ENCODE measurements at places on chromosomes 5 and 9.

DNA sequence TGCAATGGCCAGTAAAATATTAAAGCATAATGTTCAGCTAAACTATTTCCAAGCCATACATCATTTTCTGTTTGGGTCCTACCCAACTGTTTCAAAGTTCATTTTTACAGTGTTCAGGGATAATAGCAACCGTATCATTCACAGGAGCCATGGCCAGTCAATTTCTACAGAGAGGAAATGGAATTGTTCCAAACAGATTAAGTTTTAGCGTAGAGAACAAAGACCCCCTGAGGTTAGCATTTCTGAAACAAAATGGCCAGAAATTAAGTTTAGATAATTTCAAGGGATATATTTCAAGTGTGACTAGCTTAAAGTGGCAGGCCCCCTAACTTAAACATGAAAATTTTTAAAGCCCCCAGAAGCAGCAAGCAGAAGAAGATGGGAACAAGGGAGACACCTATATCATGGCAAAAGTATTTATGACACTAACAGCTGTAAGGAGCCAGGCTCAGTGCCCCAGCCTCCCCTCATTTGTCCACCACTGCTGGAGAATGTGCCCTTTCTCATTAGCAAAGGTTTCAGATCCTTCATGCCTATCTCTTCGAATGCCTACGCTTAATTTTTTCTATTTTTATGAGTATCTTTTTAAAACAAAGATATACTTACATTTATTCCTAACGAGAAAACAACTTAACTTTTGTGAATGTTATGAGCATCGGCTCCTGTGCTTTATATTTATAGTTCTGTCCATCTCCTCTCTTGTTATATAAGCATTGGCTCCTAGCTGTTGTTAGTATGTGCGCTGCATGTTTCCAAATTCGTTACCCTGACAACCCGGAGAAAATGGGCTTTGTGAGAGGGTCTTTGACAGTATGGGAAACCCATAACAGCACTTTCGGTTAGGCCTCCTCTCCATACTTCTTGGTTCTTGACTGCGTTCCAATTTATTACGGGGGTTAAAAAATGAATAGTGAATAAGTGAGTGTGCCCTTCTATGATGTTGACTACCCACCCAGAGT is 116.3 kb downstream of the MED27 start:
- DNase-seq, result no peak

DNA sequence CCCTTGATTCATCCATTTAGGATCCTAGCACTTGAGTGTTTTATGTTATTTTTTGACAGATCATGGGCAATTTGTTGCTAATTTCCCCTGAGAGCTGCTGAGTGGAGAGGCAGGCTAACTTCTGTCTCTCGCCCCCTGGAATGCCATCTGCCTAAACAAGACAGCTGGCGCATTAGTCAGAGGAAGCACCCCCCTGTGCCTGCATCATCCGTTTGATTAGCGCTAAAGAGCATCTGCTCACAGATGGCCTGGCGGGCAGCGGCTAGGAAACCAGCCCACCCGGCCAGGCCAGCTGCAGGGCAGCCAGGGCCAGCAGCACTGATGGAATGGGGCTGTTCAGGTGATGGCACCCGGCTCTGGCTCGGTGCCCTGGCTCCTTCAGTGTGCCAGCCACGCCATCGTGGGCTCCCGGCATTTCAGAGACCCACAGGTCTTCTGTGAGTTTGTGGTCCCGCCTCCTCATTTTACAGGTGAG is 22.9 kb upstream of the ASS1 start:
- peak; percentile 59 for DNase-seq

GRCh38 chr5:41232797-41233196 is 19.5 kb upstream of the C6 start:
- DNase-seq, result no peak

DNA sequence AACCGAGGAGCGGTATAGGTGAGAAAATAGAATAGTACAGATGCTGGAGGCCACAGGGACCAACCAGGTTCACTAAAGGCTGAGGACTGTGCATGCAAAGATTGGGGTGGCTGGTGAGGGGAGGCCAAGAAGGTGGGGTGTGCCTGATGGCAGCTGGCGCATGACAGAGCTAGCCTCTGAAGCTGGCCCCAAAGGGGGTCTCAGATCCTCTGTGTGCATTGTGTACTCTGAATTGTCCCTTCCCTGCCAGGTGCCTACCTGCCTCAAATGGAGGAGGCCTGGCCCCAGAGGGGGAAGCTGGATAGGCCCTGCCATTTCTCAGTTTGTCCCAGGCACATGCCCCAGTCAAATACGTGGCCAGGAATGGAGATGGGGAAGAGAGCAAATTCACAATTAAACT is 63.1 kb downstream of the CRB2 start:
- no peak for DNase-seq

DNA sequence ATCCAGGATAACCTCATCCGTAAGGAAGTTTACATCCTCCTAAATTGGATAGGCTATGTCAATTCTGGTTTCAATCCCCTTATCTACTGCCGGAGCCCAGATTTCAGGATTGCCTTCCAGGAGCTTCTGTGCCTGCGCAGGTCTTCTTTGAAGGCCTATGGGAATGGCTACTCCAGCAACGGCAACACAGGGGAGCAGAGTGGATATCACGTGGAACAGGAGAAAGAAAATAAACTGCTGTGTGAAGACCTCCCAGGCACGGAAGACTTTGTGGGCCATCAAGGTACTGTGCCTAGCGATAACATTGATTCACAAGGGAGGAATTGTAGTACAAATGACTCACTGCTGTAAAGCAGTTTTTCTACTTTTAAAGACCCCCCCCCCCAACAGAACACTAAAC is 1.3 kb downstream of the ADRB2 start:
- DNase-seq, result no peak

- no peak for DNase-seq
Observed at GRCh38 chr5:179162351-179163235, 102.4 kb downstream of the ZNF354C start.

- no peak for DNase-seq
Observed at GRCh38 chr5:102589661-102590060, 90.9 kb upstream of the SLCO6A1 start.

- no peak for DNase-seq
Observed at GRCh38 chr5:172768573-172769341, 2.2 kb downstream of the DUSP1 start.

- no peak for DNase-seq
Observed at GRCh38 chr5:178363501-178364325, 131.1 kb upstream of the PHYKPL start.

GRCh38 chr5:93794954-93795353 is 53.6 kb upstream of the POU5F2 start:
- no peak for DNase-seq

DNA sequence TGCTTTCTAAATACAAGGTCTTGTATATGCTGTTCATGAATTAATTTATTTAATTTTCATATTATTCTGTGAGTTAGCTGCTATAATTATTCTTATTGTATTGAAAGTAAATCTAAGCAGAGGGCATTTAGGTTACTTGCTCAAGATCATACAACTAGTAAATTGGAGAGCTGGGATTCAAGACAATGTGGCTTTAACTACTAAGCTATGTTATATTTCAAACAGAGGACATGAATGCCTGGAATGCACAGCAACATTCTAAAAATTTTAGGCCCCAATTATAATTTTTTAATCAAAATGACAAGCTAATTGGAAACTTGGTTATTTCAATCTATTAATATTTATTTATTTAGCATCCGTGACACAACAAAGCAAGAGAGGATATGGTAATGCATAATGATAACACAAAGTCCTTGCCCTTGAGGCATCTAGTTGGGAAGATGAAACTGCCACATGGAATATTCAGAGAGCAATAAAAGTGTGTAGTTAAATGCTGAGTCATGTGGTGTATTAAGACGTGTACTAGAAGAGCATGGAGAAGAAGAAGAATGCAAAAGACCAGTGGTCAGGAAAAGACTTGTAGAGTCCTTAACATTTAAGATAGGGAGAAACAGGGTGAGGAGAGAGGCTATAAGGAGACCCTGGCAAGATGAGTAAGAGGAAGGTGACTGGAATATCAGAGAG is 24.4 kb downstream of the CTXN3 start:
- no peak for DNase-seq

GRCh38 chr5:41617843-41618515 is 107.6 kb upstream of the PLCXD3 start:
- DNase-seq, result no peak

GRCh38 chr5:80704221-80704620 is 49.4 kb upstream of the DHFR start:
- no peak for DNase-seq

DNA sequence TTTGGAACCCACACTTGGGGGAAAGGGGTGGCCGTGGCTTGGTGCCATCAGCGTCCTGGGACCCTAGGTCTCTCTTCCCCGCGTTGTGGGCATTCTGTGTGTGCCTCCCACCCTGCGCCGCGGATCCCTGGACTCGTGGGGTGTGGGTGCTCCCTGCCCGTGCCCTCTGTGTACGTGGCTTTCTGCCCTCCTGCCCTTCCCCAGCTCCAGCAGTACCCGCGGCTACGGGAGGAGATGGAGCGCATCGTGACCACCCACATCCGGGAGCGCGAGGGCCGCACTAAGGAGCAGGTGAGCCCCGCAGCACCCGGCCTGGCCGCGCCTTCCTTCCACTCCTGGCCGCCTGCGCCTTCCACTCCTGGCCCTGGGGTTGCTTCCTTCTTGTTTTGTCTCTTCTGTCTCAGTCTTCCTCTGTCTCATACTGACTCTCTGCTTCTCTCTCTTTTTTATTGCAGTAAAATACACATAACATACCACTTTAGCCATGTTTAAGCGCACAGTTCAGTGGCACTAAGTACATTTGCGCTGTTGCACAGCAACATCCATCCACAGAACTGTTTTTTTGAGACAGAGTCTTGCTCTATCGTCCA is 30.7 kb downstream of the DNM1 start:
- DNase-seq, result no peak

GRCh38 chr5:158450751-158451171 is 591.8 kb upstream of the CLINT1 start:
- no peak for DNase-seq

DNA sequence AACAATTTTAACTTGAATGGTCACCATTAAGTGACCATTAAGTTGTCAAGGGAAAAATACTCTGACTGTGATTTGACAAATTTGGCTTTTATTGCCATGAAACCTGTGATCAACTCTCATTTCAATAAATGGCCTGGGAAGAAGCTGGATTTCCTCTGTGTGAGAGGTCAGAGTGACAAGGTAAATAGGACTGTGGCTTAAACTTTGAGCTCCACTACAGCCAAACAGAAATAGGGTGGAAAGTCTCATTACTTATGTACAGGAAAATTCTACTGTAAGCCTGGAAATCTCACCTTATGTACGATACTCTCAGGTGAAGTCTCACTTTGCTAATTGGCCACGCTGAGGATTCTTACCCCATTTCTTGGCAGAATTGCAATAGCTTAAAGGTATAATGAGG is 67.3 kb downstream of the NPR3 start:
- DNase-seq, result no peak

DNA sequence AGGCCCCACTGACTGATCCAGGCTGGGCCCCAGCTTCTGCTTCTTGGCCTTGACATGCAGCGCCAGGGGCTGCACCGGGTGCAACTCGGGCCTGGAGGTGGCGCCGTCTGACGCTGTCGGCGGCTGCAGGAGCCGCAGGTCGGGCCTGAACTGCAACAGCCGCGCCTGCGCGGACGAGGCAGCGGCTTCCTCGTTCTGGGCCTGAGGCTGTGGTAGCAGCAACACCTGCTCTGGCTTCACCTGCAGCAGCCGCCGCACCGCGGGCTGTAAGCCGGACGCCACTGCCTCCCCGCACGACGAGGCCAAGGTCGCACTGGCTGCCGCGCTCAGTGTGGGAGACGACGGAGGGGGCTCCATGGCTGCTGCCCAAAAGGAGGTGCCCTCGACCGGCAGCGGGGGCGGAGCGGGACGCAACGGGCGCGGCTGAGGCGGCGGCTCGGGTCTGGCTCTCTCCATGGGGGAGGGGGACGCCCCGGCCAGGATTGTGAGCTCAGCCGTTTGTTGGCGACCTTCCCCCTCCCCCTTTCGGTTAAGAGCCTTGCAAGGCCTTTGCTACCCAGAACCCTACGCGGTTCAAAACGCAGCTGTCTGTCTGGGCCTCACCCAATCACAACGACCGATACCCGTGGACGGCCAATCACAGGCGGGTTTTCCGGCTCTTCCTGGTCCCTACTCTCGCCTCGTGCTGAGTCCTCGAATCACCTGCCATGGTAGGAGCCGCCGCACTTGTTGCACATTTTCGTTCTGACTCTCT is 438 bp downstream of the SOX30 start:
- DNase-seq, result no peak

DNA sequence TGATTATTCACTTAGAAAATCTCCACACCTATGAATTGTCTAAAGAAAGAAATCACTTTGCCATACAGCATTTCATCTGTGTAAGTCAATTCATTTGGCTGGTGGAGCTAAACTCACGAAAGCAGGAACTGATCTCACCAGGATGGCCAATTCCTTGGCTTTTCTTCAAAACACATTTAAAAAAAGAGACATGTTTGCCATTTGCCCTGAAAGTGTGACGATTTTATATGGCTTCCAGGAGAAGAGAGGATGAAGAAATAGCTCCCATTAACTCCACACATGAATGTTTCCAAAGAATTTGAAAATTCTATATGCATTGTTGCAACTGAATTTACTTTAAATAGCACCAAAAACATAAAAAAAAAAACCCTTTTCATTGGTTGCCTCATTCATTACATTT is 334.7 kb downstream of the DMRT2 start:
- DNase-seq, result no peak

DNA sequence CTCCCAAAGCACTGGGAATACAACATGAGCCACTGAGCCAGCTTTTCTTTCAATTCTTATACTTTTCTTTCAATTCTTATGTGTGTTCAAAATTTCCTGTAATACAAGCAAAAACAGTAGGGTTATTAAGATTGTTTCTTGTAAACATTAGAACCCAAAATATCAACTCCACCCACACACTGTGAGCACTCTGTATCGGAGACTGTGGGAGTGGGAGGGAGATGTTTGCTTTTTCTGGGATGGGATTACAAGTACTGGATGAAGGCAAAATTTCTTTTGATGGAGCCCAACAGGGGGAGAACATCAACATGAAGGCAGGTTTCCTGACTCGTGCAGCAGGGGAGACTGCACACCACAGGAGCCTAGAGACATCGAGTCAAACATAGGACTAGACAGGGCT is 4.7 kb upstream of the CFAP90 start:
- no peak for DNase-seq

GRCh38 chr5:156680831-156681230 is 169.3 kb upstream of the PPP1R2B start:
- DNase-seq, result no peak

DNA sequence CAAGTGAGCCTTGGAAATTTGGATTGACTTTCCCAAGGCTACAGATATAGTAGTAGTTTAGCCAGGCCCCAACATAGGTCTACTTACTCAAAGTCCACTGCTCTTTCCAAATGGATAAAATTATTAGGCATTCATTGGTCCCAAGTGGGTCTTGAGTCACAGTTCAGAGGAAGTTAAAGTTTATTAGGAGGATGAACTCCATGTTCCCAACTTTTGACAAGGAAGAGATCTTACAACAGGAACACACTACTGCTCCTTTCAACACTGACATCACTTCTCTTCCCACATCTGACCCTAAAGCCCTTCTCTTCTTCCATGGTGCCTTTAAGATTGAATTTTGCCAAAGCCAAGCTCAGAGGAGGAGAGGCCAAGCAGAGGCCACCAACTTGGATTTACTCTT is 234.5 kb upstream of the TRIM32 start:
- DNase-seq, result no peak
